ENCODE measurements at places on chromosomes 12 and 14. TPM values are rescaled to one million over a fixed set of nuclear protein-coding genes. Genes with fewer than 3 reads are reported as not detected.

DNA sequence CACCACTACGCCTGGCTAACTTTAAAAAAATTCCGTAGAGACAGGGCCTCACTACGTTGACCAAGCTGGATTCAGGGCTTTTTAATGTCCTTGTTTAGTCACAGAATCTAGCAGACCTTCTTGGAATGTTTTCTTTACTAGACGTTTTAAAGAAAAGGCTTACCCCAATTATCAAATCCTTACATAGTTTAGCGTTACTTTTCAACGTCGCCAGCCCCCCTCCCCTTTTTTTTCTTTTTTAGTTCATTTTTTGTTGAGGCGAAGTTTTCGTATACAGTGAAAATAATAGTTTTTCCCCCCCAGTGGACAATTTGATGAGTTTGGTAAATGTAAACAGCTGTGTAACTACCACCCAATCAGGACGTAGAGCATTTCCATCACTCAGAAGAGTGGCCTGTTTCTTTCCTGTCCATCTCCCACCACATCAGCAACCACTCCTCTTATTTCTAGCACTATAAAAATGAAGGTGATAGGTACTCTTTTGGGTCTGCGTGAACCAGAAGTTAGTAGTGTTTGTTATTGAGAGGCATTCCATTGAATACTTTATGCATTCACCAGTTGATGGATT is 753 bp upstream of the DLGAP5 start:
- peaks cover 20% of the 10 kb centered on the region for H3K4me1 ChIP-seq
- H3K27me3 ChIP-seq: no peaks in the 10 kb centered on the region

DHH gene
- not detected for total RNA-seq

GRCh38 chr14:68285421-68286179 is 466.0 kb downstream of the RAD51B start:
- peak overlapping the region; percentile 82 for H3K27ac ChIP-seq
- peaks cover 5% of the 10 kb centered on the region for H3K36me3 ChIP-seq
- peaks cover 76% of the 10 kb centered on the region for H3K4me1 ChIP-seq
- no peaks in the 10 kb centered on the region for H3K27me3 ChIP-seq
- peak; percentile 92 for DNase-seq

- DNase-seq: peak; percentile 83
- peak overlapping the region; percentile 79 for H3K4me3 ChIP-seq
- no peaks in the 10 kb centered on the region for H3K36me3 ChIP-seq
- H3K4me1 ChIP-seq: peaks cover 13% of the 10 kb centered on the region
- peak overlapping the region; percentile 66 for H3K27ac ChIP-seq
Observed at GRCh38 chr12:51590347-51591015, 552 bp upstream of the SCN8A start.

GRCh38 chr12:108479364-108480070 is 35.6 kb upstream of the FICD start:
- no peaks in the 10 kb centered on the region for H3K4me1 ChIP-seq
- peaks cover 18% of the 10 kb centered on the region for H3K27me3 ChIP-seq
- no peak for DNase-seq
- H3K36me3 ChIP-seq: no peaks in the 10 kb centered on the region

DNA sequence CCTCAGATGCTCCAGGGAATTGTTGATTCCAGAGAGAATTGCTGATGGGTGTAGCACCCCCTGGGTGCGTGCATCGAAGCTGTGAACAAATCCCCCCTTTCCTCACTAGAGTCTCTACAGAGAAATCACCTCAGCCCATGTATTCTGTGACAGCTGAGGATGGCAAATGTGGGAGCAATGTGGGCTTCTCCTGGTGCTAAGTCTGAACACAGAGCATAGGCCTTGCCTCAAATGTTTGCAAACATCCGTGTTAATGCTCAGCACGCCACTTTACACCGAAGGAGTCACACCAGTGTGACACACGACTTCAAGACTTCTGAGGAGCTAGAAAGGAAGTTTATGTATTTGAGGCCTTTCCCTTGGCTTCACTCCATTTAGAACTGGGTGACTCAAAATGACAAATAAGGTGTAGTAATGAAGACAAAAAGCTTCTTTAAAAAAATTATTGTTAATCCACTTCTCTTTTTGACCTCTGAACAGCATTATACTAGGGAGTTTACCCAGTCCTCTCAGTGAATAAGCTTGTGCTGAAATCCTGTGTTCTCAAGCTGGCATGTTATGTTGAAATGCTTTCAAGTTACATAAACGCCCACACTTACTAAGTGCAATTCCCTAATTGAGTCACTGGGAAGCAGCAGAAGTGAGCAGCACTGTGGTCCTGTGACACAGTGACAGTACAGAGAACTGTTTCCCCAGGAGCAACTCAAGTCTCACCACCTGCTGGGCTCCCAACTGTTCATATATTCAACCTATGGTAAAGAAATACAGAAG is 92.9 kb downstream of the FAR2 start:
- no peak overlapping the region for H3K4me3 ChIP-seq
- peaks cover 18% of the 10 kb centered on the region for H3K4me1 ChIP-seq
- peak; percentile 10 for DNase-seq
- no peak overlapping the region for H3K27ac ChIP-seq

DNA sequence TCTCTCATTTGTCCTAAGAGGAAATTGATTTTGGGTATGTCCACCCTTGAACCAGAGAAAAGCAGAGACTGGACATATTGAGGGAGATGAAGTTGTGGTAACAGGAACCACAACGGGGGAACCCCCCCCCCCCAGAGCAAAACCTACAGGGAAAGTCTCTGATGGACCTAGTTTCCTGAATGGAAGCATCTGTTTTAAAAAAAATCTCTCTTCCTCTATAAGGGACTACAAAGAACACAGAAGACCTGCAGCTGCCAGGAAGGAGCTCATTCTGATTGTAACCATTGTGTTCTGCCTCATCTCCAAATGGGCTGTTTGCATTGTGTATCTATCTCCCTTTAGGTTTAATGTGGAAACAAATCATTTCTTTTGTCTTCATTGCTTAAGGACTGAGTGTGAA is 13.4 kb downstream of the C1S start:
- no peak for DNase-seq
- no peaks in the 10 kb centered on the region for H3K36me3 ChIP-seq
- no peaks in the 10 kb centered on the region for H3K4me1 ChIP-seq
- H3K27ac ChIP-seq: no peak overlapping the region

DNA sequence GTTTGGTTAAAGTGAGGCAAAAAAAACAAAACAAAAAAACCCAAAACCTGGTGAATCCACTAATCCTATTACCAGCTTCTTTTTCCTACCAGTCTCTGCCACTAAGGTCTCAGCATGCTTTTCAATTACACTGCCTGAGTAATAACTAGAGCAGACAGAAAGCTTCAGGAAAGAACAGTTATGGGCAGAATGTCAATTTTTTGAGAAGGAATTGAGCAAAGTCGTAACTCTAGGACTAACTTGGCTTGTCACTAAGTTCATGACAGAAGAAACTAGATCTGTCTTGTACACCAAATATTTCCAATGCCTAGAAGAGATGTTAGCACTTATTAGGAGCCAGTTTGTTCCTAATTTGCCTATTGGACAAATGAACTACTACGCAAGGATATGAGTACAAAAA is 148.8 kb upstream of the CNOT2 start:
- H3K36me3 ChIP-seq: no peaks in the 10 kb centered on the region
- no peak overlapping the region for H3K27ac ChIP-seq
- H3K27me3 ChIP-seq: no peaks in the 10 kb centered on the region
- no peak for DNase-seq

KRT86 gene
- total RNA-seq: not detected

Data from activated CD8-positive, alpha-beta T cell treated with anti-CD3 and anti-CD28 coated beads for 36 hours (primary cell).